ENCODE measurements at places on chromosomes 2 and 18.

- DNase-seq = no peak
These were observed 209.7 kb downstream of the WDPCP start for GRCh38 chr2:63378589-63378988.

- no peak for DNase-seq
These were observed 71.3 kb downstream of the SCG2 start for GRCh38 chr2:223530811-223531210.

DNA sequence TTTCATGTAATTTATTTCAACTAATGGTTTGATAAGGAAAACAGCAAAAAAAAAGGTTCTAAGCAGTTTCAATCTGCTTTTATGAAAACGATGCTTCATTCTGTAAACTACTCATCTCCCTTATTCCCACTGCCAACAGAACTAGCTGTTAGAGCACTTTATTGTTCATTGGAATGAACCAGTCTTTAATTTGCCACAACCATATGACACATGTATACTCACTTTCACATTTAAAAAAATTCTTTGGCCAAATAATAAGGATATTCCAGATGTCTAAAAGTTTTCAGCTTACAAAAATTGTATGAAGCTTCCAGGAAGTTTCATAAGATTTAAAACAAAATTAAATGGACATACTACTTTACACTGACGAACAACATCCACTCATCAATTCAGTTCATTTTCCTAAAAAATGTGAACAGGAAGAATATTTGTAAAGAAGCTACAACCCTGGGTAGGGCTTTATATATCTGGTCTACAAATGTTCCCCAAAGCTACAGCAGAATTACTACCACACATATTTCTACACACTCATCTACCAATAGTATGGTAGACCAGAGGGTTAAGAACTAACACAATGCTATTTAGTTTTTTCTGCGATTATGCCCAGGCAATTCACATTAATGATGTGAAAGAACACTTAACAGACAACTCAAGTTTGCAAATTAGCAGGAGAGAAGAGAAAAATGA, 37.7 kb downstream of the ZNF521 start:
- no peak for DNase-seq

DNA sequence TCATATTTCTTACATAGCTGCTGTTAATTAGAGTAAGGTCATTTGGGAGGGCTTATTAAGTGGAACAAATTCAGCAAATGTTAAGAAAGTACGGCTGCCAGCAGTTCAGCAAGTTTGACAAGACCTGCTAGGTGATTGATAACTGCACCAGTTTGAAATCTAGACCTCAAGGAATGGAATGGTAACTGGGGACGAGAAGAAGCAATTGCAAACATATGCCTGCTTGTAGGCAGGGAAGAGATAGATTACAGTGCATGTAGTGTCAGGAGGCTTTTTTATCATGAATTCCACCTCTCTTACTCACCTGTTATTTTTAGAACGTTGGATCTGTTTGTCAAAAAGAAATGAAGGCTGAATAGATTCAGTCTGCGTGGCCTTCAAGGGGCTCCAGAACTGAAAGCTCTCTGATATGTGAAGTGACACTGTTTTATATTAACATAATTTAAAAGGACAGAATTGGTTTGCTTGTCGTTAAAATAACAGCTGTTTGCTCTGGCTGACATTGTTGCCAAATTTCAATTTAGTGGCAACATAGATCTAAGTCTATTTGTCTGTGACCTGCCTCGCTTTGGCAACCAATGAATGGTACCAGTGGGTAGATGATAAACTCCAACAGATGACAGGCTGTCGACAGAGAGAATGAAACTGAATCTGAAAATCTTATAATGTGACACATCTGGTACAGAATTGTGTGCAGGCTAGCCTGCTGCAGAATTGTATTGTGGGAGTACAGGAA, 199.3 kb downstream of the ZNF407 start:
- no peak for DNase-seq

GRCh38 chr2:28616396-28616999, 120.6 kb downstream of the PLB1 start:
- DNase-seq = no peak

DNA sequence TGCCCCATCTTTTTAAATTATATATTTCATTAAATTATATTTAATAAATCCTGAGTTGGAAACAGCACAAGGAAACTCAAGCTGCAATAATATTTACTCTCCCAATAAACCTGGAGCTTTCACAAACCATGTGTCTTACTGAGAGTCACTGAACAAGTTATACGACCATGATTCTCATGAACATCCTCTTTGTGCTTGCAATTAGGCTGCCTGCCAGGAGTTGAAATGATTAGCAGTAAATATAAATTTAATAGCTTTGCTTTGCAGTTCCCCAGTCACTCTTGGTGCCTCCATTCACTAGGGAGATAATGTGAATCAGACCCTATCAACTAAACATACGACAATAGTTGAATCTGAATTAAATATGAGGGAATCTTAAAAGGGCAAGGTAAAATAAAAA, 905.1 kb downstream of the NRXN1 start:
- no peak for DNase-seq

DNA sequence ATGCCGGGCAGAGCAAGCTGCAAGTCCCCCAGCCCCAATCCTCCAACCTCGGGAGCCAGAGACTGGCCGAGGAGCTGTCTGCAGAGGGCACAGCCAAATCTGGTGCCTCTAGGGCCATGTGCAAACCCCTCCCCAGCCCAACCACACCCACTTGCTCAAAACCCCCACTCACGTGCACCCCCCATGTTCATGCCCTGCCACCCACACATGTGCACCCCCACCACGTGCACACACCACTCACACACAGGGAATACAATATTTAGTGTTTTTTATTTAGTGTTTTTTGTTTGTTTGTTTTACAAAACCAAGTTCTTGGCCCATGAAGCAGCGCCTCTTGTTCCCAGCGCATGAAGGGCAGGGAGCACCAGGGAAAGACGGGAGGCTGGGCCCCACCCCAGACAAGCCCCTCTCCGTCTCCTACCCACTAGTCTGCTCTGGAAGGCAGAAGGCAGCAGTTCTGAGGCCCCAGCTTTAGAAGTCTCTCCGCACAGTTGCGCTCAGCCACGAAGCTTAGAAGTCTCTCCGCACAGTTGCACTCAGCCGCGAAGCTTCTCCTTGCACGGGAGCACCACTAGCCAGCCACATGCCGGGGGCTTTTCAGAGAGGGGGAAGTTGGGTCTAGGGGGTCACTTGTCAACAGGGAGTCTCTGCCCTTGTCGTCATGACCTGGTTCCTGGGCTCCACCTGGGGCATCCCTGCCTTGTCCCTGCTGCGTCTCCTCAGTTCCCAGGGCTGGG, 276.1 kb upstream of the HDAC4 start:
- DNase-seq = no peak

DNA sequence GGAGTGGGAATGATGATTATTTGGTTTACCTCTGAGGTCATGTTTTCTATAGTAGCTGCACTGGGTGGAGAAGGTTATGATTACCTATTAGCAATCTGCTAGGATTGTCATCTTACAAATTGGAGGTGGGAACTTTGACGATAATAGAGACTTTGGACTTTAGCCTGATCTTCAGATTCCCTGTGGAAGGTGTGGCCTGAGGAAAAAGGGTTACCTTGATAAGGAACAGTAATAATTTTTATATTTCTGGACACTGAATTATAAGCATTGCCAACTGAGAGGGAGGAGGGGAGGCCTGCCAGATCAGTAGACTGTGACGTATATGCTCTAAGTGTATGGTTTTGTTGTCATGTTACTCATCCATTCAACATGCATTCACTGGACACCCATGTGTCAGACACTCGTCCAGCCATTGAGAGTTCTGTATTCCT, 183.4 kb upstream of the FOSL2 start:
- DNase-seq = no peak

DNA sequence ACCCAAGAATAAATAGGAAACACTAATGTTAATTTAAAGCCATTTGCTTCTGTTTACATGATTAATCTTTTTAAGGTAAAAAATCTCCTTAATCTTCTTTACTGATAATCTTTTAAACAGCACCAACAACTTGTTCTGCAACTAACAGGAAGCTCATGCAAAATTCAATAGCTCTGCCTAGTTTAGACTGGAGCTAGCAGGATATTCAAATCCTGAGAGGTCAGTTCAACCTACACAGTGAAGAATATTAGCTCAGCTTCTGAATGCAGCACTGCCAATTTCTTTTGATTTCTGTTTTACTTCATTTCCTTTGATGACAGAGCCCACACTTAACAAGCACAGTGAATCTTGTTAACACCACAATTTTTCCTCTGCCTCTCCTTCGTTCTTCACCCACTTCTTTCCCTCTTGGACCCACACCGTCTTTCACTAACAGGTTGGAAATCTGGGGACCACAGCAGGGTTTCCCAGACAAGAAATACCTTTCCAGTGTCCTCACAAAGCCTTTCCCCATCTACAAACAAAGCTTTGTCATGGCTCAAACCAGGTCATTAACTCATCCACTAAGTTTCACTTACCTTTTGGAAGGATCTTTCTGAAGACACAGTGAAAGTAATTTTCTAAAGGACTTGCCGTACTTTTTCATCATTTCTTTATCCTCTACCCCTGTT, 109.8 kb downstream of the STK39 start:
- no peak for DNase-seq

GRCh38 chr2:56898986-56899385, 715.2 kb downstream of the CCDC85A start:
- DNase-seq = no peak

GRCh38 chr2:32278478-32278853, 762 bp downstream of the YIPF4 start:
- DNase-seq = no peak

DNA sequence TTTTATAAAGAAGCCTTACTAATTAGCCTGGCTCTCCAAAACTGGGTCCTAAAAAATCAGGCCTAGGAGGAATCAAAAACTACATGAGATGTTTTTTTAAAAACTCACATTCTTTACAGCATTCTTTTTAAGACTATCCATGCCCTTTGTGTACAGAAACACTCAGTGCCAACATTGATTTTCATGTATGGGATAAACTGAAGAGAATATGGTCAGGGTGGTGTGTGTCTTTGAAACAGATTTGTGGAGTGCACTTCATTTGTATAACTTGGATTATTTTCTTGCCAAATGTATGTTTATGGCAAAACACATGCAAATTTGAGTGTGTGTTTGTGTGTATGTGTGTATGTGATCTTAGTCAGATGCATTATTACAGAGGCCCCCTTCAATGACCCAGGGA, 283.6 kb upstream of the ATP5MC3 start:
- DNase-seq = no peak

DNA sequence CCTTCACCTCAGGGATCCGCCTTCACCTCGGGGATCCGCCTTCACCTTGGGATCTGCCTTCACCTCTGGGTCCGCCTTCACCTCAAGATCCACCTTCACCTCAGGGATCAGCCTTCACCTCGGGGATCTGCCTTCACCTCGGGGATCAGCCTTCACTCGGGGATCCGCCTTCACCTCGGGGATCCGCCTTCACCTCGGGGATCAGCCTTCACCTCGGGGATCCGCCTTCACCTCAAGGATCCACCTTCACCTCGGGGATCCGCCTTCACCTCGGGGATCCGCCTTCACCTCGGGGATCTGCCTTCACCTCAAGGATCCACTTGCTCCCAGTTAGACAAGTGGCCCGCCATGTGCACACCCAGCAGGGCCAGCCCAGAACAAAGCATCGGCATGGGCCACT, 7.3 kb downstream of the KIF1A start:
- DNase-seq = no peak

All from GOT3 (cell line).